ENCODE measurements at places on chromosomes 6 and 20. TPM values are rescaled to one million over a fixed set of nuclear protein-coding genes. Genes with fewer than 3 reads are reported as not detected.

- no peak for DNase-seq
These were observed 292.1 kb downstream of the CDKAL1 start for GRCh38 chr6:20826378-20826777.

DNA sequence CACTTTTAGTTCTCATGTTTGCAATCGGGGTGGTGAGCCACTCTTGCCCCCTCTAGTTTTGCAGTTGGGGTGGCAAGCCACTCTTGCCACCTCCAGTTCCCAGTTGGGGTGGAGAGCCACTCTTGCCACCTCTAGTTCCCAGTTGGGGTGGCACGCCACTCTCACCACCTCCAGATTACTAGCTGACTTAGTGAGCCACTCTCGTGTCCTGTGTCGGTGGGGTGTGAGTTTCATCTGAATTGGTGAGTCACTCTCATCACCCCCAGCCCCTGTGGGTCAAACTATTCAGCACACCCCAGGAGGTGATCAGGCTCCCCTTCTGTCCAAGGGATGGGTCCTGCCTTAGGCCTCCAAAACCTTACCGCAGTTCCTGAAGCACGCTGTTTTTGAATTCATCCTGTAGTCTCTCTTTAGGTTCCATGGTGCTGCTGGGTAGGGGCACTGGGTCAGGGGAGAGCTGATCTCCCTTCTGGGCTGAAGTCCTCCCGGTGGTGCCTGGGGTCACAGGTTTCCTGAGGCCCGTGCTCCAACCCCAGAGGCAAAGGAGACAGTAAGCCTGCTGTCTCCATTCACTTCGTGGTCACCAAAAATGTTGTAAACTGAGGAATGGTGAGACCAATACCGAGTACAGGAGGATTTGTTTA is 224.2 kb upstream of the SYNCRIP start:
- no peak for DNase-seq

- no peak for DNase-seq
These were observed 350.5 kb downstream of the PRL start for GRCh38 chr6:21946298-21946783.

The PRSS16 gene
- total RNA-seq, result 1.6 TPM

GRCh38 chr6:115001731-115002350 is 659.0 kb upstream of the HS3ST5 start:
- DNase-seq, result no peak

DNA sequence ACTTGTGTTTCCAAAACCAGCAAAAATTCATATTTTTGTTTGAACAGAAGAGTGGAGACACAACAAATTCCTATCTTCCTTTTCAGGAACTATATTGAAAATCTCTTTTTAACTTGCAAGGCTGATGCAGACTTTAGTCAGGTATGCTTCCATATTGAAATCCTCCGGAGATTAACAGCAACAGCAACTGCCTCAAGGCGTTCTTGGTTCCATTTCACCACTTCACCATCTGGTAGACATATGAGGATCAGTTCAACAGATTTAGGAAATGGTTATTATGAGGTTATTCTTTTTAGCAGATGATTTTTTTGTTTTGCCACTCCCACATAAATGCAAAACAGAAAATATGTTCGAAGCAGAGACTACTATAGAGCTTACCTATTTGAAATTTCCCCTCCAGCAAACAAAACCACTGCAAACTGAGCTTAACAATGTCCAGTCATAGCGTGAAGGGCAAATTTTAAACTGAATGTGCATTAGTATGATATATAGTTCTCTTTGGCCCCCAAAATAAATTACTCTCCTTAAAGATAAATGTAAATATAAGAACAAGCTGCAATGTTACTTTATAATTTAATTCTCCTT is 520.5 kb upstream of the ADGRB3 start:
- DNase-seq, result no peak

DNA sequence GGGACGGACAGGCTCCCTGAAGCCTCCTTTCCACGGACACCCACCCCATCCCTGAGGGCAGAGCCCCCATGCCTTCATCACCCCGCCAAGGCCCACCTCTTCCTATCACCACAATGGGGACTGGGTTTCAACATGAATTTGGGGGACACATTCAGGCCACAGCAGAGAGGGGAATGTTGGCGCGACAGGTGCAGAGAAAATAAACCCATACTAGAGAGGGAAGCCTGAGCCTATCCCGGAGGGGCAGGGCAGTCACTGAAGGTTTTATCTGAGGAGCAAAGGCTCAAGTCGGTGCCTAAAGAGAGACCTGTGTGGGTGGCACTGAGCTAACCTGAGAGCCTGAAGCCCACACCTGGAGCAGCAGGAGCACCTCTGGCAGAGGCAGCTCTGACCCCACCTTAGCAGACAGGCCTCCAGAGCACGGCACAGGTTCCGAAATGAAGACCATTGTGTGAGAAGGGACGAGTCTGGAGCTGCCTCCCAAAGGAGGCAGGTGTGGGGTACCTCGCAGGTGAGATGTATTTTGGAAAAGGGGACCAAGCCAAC is 180.6 kb upstream of the PDE10A start:
- no peak for DNase-seq

DNA sequence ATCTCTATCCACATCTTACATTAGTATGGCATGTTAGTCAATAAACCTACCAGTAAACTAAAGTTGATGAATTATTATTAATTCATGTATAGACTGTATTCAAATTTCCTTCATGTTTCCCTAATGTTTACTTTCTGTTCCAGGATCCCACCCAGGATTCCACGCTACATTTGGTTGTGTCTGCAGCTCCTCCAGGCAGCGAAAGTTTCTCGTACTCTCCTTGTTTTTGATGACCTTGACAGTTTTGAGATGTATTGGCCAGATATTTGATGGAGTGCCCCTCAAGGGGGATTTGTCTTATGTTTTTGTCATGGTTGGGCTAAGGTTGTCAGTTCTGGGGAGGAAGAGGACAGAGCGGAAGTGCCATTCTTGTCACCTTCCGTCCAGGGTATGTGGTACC is 445.2 kb upstream of the CDH4 start:
- no peak for DNase-seq

DNA sequence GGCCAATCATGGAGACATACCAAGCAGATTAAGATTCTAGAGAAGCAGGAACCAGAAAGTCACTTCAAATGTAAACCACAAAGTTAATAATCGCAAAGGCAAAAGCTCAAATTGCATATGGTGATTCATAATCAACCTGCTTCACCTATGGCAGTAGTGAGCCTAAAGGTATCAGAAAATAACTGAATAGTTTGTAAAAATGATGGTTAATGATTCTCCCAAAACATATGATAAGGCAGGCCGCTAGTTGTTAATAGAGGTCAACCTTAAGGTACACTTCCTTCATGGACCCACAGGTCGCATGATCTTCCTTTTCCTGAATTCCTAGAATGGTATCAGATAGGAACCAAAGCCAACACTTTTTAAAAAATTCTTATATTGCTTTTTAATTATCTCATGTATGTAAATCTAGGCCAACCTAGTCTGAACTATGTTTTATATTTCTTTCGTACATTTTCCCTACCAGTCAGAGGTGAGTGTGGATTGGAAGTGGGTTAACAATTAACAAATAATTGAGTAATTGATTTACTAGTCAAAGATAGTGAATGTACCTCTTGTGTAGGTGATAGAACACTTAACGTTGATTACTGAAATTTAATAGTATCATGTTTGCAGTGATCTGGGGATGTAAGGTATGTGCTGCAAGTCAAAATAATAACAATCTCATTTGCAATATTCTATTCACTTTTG is 16.4 kb downstream of the TAAR2 start:
- no peak for DNase-seq

DNA sequence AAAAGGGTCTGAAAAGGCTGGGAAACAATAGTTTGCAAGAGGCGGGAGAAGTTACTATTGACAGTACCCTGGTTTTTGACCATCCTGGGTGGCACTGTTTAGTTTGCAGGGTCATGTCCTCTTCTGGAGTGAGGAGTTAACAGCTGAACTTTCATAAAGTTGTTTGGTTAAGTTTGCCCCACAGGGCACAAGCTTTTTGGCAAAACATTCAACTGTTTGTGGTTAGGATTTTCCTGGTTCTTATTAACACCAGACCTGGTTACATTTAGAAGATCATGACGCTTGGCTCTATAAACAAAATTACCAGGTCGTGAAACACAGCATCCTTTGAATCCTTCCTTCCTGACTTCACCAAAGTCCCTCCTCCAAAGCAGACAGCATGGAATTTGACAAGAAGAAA is 106.1 kb downstream of the RIN2 start:
- DNase-seq, result no peak

DNA sequence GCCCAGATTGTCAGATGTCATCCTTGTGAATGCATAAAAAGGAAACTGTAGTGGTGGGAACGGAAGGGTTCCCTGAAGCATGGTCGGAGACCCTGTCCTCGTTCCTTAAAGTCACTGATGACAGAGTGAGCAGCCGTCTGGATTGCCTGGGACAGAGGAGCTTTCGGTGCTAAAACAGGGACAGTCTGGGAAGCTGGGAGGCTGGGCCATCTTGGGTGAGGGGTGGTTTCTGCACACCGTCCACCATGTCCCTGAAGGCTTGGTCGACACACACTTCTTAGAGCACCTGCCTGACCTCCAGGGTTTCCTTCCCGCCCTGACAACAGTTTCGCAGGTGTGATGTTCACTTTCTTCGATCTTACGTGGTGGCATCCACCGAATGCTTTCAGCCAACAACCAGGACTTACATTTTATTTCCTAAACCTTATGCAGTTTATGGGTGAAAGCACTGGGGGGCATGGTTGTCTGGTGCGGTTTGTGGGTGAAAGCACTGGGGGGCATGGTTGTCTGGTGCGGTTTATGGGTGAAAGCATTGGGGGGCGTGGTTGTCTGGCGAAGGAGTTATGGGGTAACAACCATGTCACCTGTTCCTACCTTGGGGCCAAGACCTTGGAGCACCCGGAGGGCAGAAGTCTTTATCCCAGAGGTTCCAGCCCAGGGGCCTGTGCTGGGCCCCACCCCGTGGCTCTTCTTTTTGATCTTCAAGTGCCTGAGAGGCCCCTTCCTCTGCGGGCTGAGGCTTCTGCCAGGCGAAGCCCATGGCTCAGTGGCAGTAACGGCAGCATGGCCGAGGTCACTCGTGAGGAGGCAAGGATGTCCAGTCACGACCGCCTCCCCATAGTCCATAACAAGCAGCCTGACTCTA is 81.7 kb upstream of the FRMD1 start:
- DNase-seq, result no peak

DNA sequence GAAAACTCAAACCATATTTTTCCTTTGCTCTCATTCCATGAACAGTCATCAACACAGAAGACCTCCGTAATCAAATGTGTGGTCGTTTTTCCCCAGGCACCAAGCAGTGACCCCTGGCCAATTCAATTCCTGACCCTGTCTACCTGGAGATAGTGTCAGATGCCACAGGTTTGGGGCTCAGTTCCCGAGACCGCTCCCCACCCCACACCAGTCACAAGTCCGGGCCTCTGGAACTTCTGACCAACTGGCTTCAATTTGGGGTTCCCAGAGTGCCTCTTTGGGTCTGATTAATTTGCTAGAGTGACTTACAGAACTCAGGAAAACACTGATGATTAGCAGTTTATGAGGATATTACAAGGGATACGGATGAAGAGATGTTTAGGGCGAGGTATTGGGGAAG is 6.0 kb downstream of the IGF2R start:
- DNase-seq, result no peak

DNA sequence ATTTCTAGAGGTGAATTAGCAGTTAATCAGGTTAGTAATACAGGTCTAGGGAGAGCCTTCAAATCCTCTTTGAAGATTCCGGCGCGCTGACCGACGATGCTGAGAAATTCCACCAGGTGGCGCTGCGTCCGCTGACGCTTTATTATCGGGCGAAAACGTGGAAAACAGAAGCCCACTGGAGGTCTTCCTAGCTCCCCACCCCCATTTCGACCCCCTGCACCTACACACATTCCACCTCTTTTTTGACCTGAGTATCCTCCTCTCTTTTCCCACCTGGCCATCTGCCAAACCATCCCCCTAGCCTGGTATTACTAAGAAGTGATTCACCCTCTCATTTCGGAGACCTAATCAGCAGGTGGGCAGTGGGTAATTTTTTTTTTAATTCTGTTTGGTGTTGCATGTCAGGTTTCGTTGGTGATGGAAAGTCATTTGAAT is 65.4 kb upstream of the RIN2 start:
- peak; percentile 68 for DNase-seq

- DNase-seq, result no peak
These were observed 133.9 kb downstream of the HIVEP2 start for GRCh38 chr6:142810952-142811514.

The APOBEC2 gene
- total RNA-seq, result 552 TPM

- DNase-seq, result no peak
These were observed 34.8 kb upstream of the JAG1 start for GRCh38 chr20:10708351-10709185.

GRCh38 chr6:90124874-90125510 is 171.7 kb downstream of the BACH2 start:
- DNase-seq, result no peak

- DNase-seq, result no peak
These were observed 153.2 kb downstream of the TASP1 start for GRCh38 chr20:13485576-13485975.

The PLAGL2 gene
- 6.2 TPM for total RNA-seq

The MLIP gene
- 51.3 TPM for total RNA-seq

The C6orf52 gene
- total RNA-seq, result not detected

GRCh38 chr6:112065426-112065986 is 11.6 kb downstream of the CCN6 start:
- DNase-seq, result no peak

The TMEM151B gene
- under 0.01 TPM for total RNA-seq

The SUMO4 gene
- 5.5 TPM for total RNA-seq

GRCh38 chr6:4776493-4777393 is 539 bp downstream of the CDYL start:
- DNase-seq, result peak; percentile 74

GRCh38 chr6:23775127-23775526 is 350.9 kb upstream of the NRSN1 start:
- no peak for DNase-seq

- no peak for DNase-seq
These were observed 6.1 kb downstream of the GLP1R start for GRCh38 chr6:39054577-39055142.

The SLC4A11 gene
- total RNA-seq, result 0.62 TPM

DNA sequence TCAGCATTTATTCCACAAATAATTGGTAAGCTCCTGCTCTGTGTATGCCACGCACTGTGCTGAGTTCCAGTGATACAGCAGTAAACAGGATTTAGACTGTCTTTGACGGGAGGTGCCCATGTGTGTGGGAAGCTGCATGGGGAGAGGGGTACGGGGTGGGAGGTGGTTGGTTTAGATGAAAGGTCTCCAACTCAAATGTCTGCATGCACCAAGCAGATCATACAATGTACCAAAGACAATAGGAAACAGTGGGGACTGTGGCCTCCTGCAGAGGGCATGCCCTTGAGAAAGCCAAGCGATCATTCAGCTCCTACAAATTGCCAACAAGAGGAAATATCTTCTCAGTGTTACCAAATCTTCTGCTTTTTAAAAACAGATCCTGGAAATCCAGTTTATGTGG is 36.1 kb downstream of the SLC22A2 start:
- no peak for DNase-seq

Measured in tongue (tissue), 3 donors.